AG08395 (cell line): ENCODE measurements at places on chromosomes 2 and 18.

- DNase-seq = no peak
These were observed 112.7 kb upstream of the SERPINE2 start for GRCh38 chr2:224151680-224152310.

GRCh38 chr2:201965550-201965949 is 68.1 kb upstream of the FZD7 start:
- DNase-seq = no peak

GRCh38 chr2:11186145-11186544 is 30.9 kb downstream of the SLC66A3 start:
- DNase-seq = no peak

DNA sequence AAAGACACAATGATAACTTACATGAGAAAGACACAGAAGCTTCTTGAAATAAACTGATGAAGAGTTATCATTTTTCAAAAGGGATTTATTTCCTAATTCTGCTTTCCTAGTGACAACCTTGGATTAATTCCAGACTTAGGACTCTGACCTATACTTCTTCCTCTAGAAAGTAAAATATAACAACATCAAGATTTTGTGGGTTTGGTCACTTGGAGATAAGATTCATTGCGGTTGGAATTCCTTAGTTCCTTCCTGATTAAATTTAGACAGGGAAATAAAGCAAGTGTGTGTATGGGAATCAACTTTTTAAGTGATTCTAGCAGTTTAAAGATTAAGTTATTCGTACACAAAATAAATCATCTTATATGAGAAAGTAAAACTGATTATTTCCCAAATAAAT is 208.4 kb upstream of the CCDC150 start:
- no peak for DNase-seq

DNA sequence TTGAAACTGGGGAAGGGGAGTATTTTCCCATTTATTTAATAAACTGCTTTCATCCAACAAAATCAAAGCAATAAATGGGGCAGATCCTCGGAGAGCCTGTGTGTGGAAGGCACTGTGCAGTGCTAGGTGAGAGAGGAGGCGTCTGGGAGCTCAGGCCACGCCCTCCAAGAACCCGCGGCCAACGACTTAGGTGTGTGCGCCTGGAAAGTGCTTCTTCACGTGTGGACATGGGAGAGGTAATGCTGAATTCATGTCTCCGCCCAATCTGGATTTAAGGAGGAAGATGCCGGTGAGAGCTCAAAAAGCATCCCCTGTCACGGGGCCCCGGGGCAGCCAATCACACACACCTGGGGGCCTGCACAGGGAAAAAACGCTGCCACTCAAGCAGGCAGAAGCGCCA is 77.4 kb downstream of the HDAC4 start:
- DNase-seq = no peak

- DNase-seq = no peak
These were observed 17.4 kb upstream of the AP1S3 start for GRCh38 chr2:223854741-223855140.

GRCh38 chr2:68431316-68431972 is 35.6 kb downstream of the FBXO48 start:
- no peak for DNase-seq

DNA sequence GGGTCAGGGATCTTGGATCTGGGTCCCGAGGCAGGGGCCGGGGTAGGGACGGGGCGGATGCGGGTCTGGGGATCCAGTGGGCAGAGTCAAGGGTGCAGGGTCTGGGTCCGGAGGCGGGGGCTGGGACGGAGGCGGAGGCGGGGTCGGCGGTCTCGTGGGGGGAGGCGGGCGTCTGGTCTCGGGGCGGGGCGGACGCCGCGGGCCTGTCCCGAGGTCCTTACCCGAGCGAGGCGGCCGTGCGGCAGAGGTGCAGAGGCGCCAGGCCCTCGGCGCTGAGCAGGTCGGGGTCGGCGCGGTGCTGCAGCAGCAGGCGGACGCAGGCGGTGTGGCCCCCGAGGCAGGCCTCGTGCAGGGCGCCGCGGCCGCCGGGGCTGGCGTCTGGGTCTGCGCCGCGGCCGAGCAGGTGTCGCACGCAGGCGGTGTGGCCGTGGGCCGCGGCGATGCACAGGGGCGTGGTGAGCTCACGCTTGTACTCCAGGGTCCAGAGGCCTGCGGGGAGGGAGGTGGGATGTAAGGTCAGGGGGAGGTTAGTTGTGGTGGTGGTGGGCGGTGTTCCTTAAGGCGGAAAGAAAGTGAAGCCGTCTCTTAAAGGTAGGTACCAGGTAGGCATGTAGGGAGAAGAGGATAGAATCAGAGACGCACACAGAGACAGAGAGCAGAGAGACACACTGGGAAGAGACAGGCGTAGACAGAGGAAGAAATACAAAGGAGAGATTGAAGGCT is 26.6 kb downstream of the ASB18 start:
- DNase-seq = no peak

DNA sequence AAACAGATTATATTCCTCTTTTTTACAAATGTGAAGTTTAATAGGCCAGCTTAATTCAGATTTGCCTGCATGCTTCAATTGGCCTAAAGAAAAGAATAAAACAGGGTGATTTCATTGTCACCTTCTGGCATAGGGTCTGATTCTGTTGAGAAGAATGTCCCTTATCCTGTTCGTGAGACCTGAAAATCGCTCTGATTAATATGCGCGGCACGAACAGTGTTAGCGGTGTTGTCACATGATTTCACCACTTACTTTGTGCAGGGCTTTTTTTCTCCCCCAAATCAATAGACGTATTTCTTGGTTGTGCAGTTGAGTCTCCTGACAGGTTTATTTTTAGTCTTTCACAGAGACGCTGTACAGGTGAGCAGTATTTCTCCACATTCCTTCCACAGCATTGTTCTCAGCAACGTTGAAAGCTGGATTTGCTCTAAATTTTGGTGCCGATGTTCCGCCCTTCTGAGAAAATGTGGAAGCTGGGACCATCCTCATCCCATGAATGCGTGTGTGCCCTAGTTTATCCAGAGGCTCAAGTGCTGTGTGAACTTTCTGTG is 81.9 kb downstream of the ITGB1BP1 start:
- no peak for DNase-seq

- DNase-seq = no peak
These were observed 63.4 kb downstream of the COL6A3 start for GRCh38 chr2:237350597-237350996.

- no peak for DNase-seq
These were observed 55.2 kb downstream of the CIB4 start for GRCh38 chr2:26585966-26586365.

- no peak for DNase-seq
These were observed 271.8 kb upstream of the HS6ST1 start for GRCh38 chr2:128590309-128591021.

DNA sequence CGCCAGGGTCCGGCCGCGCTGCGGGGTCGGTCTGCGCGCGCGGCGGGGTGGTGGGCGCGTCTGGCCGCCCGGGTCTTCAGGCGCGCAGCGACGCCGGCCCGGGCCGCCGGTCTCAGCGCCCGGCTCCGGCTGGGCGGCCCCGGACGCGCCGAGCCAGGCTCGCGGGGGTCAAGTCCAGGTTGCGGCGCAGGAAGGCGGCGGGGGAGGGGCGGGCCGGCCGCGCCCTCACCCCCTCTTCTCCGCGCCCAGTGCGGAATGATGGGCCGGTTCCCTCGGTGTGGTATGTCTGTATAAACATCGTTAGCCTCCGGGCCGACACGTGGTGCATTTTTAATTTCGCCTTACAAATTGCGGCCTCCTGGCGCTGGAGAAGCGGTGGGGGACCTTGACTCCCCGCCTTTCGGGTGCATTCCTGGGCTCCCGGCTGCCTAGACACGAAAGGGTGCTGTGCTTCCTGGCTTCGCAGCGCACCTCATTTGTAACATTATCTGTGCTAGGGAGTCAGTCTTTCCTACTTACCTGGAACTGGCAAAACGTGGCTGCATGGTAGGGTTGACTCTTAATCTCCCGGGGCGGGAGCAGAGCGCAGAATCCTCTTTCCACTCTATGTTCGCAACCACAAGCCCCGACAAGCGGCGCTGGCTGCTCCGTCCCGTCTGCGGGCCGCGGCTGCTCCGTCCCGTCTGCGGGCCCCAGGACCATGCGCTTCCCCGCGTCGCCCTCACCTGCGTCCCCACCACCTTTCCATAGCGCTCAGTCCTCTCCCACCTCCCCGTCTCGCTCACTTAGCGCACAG is 69.0 kb downstream of the CTAGE1 start:
- no peak for DNase-seq

GRCh38 chr2:239839306-239839705 is 185.8 kb downstream of the NDUFA10 start:
- DNase-seq = no peak

DNA sequence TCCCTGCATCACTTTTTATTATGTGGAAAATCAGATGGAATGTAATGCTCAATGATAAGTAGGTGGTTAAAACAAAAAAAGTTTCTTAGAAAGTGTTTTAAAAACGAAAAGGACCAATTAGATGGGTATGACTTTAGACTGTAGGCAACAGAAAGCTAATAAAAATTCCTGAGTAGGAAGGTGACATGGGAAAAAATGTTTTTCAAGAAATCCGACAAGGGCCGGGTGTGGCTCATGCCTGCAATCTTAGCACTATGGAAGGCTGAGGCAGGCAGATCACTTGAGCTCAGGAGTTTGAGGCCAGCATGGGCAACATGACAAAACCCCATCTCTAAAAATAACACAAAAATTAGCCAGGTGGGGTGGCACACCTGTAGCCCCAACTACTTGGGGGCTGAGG is 126.1 kb downstream of the THADA start:
- DNase-seq = no peak

GRCh38 chr2:145379934-145380333 is 860.0 kb upstream of the ZEB2 start:
- no peak for DNase-seq

GRCh38 chr2:631741-632140 is 45.5 kb downstream of the TMEM18 start:
- DNase-seq = no peak

- DNase-seq = no peak
These were observed 60.7 kb upstream of the GATA6 start for GRCh38 chr18:22108674-22109073.

GRCh38 chr18:49172246-49172645 is 221.5 kb upstream of the SMAD7 start:
- no peak for DNase-seq

DNA sequence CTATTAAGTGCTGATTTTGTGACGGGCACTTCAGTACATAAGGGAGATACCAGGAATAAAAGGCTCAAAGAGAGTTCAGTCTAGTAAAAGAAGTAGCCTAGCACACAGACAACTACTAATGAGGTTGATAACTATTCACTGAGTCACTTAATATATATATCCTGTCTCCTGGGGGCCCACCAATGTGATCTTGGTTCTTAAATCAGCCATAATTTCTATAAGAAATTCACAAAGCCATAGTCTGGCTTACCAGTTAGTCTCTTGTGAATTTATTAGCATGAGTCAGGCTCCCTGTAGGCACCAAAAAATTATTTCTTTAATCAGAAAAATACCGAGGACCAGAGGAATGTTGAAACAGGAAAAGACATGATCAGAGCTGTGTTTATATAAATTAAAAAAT is 10.4 kb downstream of the KCNE4 start:
- peak; percentile 46 for DNase-seq

GRCh38 chr2:47021301-47022009 is 105.8 kb upstream of the MCFD2 start:
- no peak for DNase-seq

GRCh38 chr18:74351354-74351753 is 35.7 kb downstream of the C18orf63 start:
- peak; percentile 79 for DNase-seq

GRCh38 chr2:197445746-197446145 is 7.6 kb upstream of the COQ10B start:
- peak; percentile 28 for DNase-seq

GRCh38 chr2:70942396-70943204 is 6.9 kb downstream of the ATP6V1B1 start:
- no peak for DNase-seq

- DNase-seq = no peak
These were observed 19.0 kb downstream of the SLC9A4 start for GRCh38 chr2:102492006-102492405.

- peak; percentile 57 for DNase-seq
These were observed 10.7 kb downstream of the USP34 start for GRCh38 chr2:61460163-61460562.

GRCh38 chr2:25740810-25741381 is 67.5 kb upstream of the DTNB start:
- DNase-seq = no peak

GRCh38 chr2:20067992-20068584 is 16.7 kb upstream of the LAPTM4A start:
- peak; percentile 84 for DNase-seq

DNA sequence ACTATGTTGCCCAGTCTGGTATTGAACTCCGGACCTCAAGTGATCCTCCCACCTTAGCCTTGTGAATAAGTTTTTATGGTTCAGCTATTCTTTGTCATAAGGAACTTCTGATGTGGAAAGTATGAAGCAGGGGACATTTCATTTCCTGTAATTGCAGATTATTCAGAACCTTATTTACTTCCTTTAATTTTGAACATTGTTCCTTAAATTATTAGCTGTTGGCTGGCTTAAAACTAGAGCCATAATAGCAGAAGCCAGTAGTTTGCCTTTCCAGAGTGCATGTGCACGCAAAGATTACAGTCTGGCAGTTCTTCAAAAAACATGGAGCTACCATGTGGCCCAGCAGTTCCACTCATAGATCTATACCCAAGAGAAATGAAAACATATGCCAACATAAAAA is 53.1 kb downstream of the PMS1 start:
- no peak for DNase-seq

- no peak for DNase-seq
These were observed 42.1 kb upstream of the ARHGAP25 start for GRCh38 chr2:68692511-68692910.

DNA sequence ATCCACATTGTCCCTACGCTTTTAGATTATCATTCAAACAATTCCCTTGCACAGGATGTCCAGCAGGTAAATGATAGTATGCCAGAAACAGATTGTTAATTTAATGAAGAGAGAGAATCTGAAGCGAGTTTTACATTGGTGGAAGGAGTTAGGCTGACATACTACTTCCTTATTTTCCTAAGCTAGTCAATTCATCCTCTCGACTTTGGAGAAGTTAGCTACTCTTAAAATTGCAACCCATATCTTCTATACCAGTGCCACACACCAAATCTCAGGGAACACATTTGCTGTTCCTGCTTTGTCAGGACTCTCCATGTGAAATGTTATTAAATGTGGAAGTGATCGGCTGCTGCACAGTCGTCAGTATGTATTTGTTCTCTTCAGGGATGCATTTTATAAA is 249.2 kb downstream of the NAPG start:
- DNase-seq = no peak

DNA sequence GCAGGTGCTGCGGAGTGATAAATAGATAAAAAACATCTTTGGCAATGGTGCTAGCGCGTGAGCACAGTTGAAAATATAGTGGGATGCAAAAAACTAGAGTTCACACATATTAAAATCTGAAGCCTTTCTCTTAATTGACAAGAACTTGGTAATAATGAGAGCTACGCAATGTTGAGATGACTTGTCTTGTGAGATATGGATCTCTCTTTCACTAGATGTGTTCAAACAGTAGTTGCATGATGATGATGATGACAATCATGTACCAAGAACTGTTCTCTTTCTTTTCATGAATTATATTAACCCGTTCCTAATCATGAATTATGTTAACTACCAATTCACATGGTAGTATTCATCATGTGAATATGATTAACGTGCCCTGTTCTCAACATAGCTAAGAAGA is 81.1 kb downstream of the DYNAP start:
- no peak for DNase-seq

- no peak for DNase-seq
These were observed 101.1 kb upstream of the SLC39A10 start for GRCh38 chr2:195555971-195556370.
